ENCODE measurements at places on chromosomes 1 and 21.

DNA sequence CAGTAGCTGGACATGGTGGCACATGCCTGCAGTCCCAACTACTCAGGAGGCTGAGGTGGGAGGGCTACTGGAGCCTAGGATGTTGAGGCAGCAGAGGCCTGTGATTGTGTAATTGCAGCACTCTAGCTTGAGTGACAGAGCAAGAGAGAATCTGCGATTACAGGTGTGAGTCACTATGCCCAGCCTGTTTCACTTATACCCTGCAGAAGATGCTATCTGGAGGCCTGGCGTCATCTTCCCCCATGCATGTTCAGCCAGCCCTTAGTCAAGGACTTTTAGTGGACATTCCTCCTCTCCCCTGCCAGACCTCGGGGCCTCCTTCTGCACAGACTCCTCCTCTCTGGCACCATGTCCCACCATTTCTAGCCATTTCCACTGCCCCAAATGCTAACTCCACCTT, 36.3 kb upstream of the RCC2 start:
- DNase-seq = peak; percentile 47

DNA sequence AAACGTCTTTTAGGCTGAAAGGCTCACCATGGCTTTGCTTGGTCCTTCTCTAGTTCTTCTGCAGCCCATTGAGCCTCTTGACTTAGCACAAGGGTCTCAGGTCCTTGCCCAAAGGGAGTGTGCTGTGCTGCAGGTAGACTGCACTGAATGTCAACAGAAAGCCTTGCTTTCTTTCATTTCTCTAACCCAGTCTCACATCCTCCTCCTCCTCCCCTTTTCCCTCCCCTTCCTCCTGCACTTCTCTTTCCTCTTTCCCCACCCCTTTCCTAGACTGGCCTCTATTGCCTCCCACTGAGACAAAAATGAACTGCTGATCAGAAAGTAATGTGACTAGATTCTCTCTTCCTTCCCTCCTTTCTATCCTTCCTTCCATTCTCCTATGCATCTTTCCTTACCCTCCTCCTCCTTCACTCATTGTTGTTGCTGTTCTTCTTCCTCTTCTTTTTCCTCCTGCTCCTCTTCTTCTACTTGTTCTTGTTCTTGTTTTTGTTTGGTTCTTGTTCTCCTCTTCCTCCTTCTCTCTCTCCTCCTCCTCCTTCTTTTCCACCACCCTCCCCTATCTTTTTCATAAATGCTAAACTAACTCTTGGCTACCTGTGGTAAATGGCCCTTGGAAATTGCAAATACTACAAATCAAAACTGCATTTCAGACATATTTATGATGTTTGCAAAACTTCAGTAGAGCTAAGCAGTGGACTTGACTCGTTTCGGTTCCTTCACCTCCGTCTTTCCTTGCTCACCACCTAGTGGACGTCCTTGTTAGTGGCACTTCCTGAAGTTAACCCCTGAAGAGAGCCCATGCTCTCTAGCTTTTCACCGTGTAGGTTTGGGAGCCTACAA, at the start of gene SELL:
Gene SELL (minus strand): TSS at position 152 of the 840 bp plus-strand sequence. CDS start 122 bp downstream, at position 30.
- peak; percentile 28 for DNase-seq

DNA sequence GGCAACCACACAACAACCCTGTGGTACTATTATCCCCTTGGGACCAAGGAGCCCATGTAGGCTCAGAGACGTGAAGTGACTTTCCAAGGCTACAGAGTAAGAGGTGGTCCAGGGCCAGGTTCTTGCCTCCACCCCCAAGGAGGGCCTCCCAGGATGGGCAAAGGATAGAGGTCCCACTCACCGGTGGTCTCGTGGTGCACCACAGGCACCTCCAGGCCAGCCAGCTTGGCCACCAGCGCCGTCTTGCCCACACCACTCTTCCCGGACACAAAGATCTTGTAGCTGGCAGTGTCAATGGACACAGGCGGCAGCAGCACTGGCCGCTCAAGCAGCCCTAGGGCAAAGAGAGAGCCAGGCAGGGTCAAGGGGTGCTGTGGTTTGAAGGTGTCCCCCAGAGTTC, 3.6 kb downstream of the CPLANE2 start:
- no peak for DNase-seq

GRCh38 chr1:59691261-59691660, 123.5 kb upstream of the HOOK1 start:
- no peak for DNase-seq

- no peak for DNase-seq
These were observed 64.9 kb downstream of the TAS1R2 start for GRCh38 chr1:18794561-18794960.

GRCh38 chr1:29574871-29575270, 338.5 kb downstream of the PTPRU start:
- DNase-seq = no peak

Measured in urinary bladder (tissue), 4 donors.